ENCODE measurements at places on chromosomes 13 and 19.

DNA sequence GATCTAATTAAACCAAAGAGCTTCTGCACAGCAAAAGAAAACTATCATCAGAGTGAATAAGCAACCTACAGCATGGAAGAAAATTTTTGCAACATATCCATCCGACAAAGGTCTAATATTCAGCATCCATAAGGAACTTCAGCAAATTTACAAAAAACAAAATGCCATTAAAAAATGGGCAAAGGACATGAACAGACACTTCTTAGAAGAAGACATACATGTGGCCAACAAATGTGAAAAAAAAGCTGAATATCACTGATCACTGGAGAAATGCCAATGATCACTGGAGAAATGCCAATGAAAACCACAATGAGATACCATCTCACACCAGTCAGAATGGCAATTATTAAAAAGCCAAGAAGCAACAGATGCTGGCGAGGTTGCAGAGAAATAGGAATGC, 32.5 kb downstream of the ZNF582 start:
- no peak for DNase-seq

DNA sequence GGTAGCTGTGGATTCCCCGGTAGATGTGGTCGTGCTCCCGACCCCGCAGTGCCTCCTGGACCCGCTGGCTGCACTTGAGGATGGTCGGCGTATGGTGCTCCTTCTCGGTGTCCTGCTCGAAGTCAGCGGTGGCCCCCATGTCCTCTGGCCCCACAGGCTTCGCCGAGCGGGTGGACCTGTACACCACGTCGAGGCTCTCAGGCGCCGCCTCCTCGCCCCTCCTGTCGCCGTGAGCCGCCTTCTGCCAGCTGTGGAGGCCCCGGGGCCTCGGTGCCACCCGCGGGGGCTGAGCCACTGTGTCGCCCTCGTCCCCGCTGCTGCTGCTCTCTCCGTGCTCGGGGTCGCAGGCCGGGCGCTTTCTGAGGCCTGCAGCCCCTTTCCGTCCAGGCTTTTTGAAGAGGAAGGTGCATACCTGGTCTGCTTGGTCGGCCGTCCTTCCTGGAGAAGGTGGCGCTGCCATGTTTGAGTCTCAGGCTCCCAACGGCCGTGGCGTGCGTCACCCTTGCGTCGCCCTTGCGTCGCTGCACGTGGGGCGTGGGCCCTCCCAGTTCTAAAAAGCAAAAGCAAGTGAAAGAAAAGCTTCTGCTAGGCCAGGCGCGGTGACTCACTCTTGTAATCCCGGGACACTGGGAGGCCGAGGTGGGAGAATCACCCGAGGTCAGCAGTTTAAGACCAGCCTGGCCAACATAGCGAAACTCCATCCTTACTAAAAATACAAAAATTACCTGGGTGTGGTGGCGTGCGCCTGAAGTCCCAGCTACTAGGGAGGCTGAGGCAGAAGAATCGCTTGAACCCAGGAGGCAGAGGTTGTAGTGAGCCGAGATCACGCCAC, at the start of gene RNF113B:
RNF113B (minus strand) TSS at position 493 of the 832 bp plus-strand sequence; CDS start at position 460, 33 bp downstream.
- no peak for DNase-seq

DNA sequence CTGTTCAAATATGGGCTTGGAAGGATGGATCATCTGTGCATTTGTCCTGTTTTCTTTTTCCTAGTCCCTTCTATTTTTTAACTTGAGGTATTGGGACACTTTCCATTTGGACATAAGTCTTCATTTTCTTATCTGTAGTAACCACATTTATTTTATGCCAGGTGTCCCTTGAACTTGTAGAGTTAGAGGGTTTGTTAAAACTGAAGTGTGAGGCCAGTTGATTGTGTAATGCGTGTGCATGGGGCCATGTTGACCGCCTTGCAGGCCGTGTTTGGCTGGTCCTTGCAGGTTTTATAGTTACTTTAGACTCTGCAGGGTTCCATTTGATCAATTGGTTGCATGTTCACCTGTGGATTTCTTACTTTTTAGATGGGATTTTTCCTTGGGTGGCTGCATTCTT, 21.0 kb downstream of the SAE1 start:
- no peak for DNase-seq

GRCh38 chr19:9827289-9828238, at the start of gene UBL5:
Gene UBL5, plus strand, starts transcription at chr19:9827918. Its CDS starts 420 bp downstream, at chr19:9828338.
- DNase-seq = peak; percentile 90

DNA sequence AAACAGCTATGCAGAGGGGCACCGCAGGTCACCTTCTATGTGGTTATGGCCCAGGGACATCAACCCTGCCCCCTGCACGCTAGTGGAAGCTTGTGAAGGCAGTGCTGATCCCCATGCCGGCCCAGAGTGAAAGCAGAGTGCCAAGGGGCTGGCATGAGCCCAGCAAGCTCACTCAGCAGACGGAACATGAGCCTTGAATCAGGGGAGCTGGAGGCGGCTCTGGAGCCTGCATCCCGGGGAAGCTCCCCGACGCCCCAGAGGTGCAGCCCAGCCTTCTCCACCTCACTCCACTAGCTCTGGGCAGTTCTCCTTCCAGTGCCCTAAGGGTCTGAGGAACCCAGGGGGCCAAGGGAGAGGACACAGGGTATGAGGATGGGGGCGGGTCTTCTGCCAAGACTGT, 19.0 kb upstream of the ISYNA1 start:
- DNase-seq = peak; percentile 49

- DNase-seq = peak; percentile 42
These were observed 11.3 kb upstream of the ZBTB7A start for GRCh38 chr19:4077800-4078684.

GRCh38 chr13:44149821-44150220, 223.8 kb upstream of the SERP2 start:
- DNase-seq = no peak

- peak; percentile 13 for DNase-seq
These were observed 139.6 kb downstream of the CACNA1A start for GRCh38 chr19:13366529-13367143.

- DNase-seq = peak; percentile 7
These were observed 91.1 kb upstream of the ANKRD10 start for GRCh38 chr13:111005808-111006505.

GRCh38 chr13:97043302-97043701, 49.0 kb upstream of the OXGR1 start:
- no peak for DNase-seq

DNA sequence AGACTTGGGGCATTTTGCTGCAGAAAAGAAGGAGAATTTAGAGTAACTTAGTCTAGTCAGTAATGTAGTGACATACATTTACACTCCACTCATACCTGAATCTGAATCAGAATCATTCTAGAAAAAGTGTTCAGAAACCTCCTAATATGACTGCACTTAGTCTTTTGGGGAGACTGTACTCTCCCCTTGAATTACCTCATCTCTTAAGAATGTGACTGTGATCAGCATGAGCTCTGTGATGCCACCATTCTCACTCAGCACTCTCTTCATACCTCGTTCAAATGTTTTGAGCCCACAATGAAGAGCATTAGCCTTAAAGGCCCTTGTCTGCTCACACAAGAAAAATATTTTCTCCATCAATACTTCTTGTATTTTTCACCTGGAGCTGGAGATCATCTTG, 229.4 kb downstream of the FGF14 start:
- no peak for DNase-seq

- no peak for DNase-seq
These were observed 51.3 kb downstream of the TEX29 start for GRCh38 chr13:111371720-111372119.

DNA sequence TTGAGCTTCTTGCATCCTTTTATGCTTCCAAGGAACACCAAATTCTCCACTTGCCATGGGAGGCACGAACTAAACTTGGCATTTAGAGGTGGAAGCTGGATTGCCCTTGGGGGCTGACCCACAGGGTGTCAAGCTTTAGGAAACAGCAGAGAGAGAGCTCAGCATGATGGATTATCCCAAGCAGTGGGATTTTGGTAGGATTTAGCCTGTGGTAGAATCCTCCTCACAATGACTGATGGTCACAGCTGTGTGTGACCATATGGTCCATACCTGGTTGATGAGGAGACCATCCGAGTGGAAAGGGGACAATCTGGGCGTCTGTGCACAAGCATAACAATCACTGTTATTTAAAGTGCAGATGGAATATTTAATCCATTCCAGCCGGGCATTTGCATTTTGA, 40.1 kb upstream of the PSG9 start:
- peak; percentile 18 for DNase-seq

DNA sequence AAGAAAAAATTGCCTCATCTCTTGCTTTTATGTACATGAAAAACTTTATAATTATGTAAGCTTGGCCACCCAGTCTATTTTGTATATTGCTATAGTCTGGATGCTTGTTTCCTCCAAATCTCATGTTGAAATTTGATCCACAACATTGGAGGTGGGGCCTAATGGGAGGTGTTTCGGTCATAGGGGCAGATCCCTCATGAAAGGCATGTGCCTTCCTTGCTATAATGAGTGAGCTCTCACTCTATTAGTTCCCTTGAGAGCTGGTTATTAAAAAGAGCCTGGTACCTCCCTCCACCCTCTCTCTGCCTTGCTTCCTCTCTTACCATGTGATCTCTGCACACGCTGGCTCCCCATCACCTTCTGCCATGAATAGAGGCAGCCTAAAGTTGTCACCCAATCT, 1005.1 kb downstream of the PCDH9 start:
- DNase-seq = no peak
